DND-41 (cell line): ENCODE measurements at places on chromosomes 1 and 21.

DNA sequence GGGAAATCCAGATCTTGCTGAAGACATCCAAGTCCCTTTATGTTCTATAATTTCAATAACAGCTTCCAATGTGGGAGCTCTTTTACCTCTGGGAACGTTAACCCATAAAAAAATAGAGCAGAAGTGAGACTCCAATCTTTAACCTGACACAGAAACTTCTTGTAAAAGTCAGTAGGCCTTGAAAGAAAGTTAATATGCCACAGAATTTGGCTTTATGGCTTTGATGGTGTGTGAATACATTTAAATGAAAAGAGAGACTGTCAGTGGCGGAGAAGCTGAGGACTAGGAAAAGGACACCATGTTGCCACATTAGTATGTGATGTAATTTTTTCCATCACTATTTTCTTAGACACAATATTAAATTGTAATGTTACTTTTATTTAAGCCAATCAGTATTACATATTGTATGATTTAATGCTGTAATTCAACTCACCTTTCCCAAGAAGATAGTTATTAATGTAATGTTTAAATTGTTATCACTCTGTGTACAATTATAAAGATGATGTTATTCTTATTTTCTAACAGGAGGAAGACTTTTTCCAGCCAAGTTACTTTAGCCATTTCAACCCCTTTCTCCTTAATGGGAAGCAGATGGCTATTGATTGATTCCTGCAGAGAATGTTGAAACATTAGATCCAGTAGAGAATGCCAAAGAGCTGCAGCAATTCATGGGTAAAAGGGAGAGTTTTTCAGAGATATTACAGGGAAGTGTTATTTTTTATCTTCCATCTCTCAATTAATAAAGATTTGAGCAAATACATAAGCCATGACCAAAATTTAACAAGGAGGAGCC, 17.5 kb upstream of the CLDN8 start:
- DNase-seq, result no peak

DNA sequence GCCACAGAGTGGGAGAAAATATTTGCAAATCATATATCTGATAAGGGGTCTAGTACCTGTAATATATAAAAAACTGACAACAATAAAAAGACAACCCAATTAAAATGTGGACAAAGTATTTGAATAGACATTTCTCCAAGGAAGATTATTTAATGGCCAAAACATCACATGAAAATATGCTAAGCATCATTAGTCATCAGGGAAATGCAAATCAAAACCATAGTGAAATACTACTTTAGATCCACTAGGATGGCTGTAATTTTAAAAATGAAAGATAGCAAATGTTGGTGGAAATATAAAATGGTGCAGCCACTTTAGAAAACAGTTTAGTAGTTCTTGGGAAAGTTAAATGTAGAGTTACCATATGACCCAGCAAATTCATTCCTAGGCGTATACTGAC, 118.7 kb upstream of the KIF26B start:
- DNase-seq, result no peak

DNA sequence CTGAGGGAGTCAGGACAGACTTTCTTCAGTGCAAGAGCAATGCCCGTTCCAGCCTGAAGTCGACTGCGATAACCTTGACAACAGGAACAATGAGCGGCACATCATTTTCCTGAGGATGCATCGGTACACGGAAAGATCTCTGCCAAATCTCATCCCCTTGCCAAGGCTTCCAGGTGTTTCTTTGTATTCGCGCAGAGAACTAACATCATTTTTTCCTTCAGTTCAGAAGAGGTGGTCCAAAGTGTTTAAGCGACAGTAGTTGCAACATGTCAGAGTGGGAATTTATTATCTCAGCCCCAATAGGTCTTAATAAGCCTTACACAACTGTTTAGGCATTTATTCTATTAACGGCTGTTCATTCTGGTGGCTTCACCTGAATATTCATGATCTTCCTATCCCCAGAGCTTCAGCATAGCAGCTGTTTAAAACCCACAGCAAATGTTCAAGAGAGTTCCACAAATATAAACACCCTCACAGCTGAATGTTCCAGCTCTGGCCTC, 129.7 kb upstream of the NFIA start:
- DNase-seq, result no peak

DNA sequence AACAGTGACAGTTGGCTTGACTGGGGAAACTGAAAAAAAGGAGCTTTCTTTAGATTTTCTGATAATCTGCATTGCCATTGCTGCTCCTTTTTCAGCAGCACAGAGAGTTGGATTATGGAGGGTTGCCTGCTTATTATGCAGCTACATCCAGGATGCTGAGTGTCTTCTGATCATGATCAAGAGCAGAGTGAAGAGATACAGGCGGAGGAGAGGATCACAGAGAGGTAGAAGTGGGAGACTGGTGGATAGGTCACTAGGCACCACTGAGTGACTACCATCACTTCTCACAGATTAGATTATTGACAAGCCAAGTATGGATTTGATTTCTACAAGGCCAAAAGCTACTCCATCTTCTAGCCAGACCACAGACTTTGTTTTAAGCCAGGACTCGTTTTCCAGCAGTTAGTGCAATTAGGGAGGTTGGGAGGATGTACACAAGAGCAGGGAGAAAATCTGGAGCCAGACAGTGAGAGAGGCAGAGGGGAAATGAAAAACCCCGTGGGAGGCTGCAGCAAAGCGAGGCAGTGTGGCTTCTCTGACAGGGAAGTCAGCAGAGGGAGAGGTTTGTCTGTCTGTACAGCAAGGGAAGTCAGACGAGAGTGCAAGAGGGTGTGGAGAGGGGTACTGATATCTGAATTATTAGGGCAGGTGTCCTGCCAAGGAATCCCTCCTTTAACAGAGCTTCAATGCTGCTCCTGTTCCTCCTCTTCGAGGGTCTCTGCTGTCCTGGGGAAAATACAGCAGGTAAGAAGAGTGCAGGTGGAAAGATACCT, at the start of gene CD1E:
TSS of gene CD1E (plus strand) at position 592 of the 773 bp plus-strand sequence. CDS start at position 687, 95 bp downstream.
- peak; percentile 70 for DNase-seq

DNA sequence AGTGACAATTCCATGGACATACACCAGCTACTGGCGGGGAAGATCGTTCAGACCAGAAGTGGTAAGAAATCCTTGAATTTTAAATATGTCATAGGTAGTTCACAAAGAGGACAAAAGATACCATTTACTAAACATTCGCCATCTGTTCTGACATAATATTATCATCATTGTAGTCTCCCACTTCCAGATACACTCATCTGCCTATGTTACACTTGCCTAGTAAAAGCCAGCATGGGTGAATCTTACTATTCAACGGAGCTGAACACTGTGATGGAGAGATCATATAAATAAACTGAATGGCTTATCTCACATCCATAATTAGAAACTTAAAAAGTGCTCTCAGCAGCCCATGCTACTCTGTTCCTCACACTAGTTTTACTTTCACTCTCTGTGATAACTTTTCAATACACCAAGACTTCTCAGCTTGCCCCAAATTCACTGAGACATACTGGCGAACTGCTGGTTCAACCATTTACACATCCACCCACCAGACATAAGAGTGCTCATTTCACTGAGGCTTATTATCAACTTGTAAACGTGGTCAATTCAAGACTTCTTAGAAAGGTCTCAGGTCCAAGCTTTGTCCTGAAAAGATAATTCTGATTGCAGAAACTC, 463 bp upstream of the PRRC2C start:
- no peak for DNase-seq

DNA sequence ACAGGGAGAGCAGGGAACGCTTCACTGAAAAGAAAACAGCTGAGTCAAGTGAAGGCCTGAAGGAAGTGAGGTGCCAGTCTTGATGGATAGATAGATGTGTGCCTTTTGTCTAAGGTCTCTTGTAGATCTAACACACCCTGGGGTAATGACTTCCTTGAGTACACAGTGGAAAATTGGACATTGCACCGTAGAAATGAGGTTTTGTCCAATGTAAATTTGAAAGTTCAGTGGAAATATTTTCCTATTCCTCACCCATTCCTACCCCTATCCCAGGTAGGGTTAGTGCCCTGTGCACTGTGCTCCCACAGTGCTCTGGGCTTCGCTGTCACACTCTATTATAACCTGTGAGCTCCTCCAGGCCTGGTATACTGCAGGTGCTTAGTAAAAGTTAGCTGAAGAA, 24.3 kb downstream of the ZMYND12 start:
- DNase-seq, result no peak

DNA sequence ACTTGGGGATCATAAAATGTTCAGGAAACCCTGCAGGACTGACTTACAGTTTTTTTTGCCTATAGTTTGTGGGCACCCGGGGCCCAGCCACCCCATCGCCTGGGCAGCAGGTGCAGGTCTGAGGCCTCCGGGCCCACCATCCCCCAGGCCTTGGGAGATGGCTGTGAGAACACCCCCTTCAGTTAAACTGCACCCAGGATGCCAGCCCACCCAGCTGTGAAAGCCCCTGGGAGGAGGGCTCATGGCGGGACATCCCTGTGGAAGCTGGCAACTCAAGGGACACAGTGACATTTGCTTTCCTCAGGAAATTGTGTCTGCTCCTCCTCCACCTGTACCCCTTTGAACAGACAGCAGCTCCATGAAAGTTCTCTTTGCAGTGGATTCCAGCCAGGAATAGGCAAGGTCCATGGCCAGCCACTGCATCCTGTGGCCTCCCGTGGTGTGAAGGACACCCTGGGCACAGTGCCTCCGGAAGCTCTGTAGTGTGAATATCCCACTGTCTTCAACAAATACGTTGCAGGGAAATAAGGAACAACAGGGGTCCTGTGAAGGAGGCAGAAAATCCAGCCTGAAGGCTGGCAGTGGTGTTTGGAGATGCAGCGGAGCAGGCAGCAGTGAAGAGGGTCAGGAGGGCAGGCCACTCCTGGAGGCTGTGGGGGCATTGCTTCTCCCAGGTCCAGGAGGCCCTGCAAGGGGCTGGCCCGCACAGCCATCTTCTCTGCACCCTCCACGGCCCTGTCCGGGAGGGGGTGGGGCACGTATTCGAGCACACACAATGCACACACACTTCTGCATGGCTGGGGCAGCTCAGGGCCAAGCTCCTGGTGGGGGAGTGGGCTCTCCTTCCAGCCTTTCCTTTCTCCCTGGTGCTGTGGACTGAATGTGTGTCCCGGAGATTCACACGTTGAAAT, 2.1 kb upstream of the OBSCN start:
- DNase-seq, result no peak
